ENCODE measurements at places on chromosomes 2 and 18.

DNA sequence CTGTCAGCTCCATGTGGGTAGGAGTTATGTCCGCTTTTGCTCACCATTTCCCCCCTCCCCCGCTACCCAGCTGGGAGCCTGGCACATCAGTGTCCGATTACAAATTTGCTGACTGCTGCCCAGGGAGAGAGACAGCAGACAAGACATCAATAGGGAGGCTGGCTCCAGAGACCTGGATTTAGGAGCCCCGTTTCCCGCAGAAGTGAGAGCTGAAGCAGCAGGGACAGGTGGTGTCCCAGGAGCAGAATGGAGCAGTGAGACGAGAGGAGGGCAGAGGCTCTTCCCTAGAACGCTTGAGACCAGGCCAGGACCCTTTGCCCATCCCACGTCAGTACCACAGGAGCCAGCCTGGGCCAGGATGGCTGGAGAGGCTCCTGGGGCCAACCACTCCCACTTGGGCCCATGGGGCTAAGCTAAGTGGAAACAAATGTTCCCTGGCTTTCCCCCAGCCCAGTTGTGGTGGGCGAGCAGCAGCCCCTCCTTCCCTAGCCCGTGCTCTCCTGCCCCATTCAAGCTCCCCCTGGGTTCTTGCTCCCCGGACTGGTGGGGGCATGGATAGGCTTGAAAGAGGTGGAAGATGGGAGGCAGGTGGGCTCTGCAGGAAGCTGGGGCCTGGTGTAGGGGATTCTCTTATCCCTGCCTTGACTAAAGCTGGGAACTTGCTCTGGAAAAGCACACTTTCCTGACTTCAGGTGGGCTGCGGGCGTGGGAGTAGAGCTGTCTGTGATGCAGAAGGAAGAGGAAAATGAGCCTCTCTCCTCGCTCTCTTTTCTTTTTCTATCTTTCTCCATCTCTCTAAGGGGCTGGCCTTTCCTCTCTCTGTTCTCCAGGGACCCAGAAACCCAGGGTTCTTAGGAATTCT is 4.1 kb upstream of the WNT6 start:
- DNase-seq, result no peak

GRCh38 chr2:45242161-45242741 is 233.0 kb upstream of the SIX2 start:
- DNase-seq, result no peak

- DNase-seq, result no peak
These were observed 14.1 kb downstream of the MSGN1 start for GRCh38 chr2:17830053-17831034.

- no peak for DNase-seq
These were observed 408.7 kb upstream of the NRP2 start for GRCh38 chr2:205273627-205274026.

DNA sequence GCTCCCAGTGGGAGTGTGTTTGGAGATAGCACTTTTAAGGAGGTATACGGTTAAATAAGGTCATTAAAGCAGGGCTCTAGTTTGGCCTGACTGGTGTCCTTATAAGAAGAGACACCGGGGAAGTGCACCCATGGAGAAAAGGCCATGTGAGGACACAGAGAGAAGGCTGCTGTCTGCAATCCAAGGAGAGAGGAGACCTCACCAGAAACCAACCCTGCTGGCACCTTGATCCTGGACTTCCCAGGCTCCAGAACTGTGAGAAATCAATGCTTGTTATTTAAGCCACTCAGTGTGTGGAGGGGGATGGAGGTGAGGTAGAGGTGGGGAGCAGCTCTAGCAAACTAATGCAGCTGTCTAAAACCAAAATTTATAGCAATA is 62.0 kb downstream of the RPL31 start:
- DNase-seq, result no peak

DNA sequence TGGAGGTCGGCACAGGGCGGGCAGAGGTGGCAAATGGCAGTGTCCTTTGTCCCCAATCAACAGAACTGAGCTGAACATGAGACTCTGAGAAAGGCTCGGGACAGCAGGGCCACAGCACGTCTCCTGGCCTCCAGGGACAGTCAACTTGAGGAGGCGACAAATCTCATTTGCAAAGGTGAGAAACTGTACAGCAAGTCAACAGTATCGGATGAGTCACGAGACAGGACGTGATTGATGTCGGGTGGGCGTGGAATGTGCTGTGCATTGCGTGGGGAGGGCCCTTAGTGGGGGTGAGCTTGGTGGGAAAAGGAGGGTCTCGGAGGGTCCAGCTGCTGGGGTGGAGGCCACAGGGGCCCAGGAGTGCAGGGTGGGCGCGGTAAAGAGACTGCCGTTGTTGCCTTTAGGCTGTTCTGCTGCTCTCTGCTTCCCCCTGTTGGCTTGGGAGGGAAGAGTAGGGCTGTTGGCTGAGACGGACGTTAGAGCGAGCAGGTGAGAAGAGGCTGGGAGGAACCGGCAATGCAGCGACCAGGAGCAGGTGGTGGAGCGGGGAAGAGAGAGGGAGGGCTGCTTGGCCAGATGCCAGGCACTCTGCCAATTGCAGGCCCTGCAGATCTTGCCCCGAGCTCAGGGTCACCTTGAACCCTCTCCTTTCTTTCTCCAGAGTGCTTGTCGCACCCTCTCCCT is 164.3 kb downstream of the BCL2 start:
- DNase-seq, result peak; percentile 80

- no peak for DNase-seq
These were observed 15.5 kb upstream of the SIX2 start for GRCh38 chr2:45024600-45025291.

DNA sequence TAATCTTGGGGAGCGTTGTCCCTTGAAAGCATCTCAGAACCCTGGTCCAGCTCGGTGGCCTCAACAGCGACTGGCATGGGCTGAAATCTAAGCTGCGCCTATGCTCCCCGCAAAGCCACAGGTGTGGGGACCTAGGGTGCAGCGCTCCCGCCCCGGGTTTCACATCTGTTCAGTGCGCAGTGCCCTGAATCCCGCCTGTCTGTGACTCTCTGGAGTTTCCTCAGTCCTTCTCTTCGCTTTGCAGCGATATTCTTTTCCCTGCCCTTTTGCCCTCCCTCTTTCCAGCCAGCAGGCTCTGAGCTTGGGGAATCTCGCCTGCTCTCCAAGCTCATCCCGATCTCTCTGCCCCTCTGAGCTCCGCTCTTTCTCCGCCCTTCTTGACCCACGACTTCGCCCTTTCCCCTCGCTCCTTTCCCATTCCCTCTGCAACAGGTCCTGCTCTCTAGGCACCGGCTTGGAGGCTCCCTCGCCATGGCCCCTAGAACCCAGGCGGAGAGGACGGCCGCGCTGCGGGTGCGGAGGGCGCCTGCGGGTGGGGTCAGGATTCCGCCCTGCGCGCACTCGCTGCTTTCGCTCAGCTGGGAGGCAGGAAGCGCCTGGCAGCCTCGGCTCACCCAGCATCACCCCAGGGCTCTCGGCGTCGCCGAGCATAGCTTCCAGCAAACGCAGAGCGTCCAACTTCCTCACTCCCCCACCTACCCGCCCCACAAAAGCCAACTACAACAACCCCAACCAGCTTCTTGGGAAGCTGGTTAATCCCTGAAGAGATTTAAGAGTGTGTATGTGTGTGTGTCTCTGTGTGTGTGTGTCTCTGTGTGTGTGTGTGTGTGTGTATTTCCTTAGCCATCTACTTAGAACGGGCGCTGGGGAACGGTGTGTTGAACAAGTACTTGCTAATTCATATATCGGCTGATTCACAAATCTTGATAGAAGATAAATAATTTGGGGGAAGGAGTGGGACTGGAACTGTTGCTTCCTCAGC is 1.1 kb downstream of the GRP start:
- DNase-seq, result no peak

DNA sequence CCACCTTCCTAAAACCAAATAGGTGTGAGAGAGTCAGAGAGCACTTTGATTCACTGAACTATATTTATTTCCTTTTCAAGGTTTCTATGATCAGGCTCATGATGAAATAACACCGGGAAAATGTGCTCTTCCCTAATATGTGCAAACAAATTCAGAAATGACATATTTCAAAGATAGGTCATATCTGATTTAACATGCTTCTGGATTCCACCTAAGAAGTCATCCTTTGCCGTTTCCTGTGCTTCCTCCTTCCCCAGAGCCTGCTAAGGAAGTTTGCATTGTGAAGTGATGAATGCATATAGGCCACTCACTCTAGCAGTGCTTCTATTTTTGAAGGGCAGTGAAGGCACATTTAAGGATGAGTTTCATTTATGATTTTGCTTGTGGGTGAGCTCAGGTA is 327.6 kb downstream of the TDRD15 start:
- DNase-seq, result no peak

- DNase-seq, result no peak
These were observed 40.3 kb downstream of the LHCGR start for GRCh38 chr2:48715042-48715899.

GRCh38 chr2:221198309-221198708 is 373.8 kb downstream of the EPHA4 start:
- DNase-seq, result no peak

DNA sequence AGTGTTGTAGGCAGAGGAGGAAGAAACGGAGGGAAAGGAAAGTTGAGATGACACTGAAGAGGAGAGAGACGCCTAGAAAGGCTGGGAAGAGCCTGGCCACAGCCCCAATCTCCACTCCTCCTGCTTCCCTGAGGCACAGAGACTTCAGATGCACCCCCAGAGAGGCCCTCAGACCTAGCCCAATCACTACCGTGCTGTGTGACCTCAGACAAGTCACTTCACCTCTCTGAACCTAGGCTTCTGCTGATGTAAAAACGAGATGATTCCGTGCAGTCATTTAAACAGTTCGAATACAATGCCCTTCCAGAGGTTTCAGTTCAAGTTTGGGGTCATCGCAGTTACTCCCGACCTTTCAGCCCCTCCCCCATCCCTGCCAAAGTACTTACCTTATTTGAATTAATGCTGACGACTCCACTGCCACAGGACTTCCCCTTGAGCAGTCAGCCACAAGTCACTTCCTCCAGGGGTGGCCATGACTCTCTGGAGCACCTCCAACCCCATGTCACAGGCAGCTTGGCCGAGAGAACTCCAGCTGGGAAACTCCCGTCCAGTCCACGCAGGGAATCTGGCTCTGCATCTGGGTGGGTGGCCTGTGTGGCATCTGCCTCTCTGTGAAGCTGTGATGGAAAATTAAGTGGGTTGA is 105.2 kb upstream of the ID2 start:
- no peak for DNase-seq

GRCh38 chr2:16013359-16013911 is 73.1 kb downstream of the MYCN start:
- DNase-seq, result no peak

GRCh38 chr2:9543557-9543956 is 12.1 kb downstream of the ADAM17 start:
- no peak for DNase-seq

GRCh38 chr18:57749604-57749970 is 53.5 kb downstream of the ATP8B1 start:
- DNase-seq, result no peak

GRCh38 chr2:182187130-182187529 is 201.5 kb downstream of the PPP1R1C start:
- no peak for DNase-seq

- no peak for DNase-seq
These were observed 220.5 kb upstream of the RAB6C start for GRCh38 chr2:129758784-129759471.

DNA sequence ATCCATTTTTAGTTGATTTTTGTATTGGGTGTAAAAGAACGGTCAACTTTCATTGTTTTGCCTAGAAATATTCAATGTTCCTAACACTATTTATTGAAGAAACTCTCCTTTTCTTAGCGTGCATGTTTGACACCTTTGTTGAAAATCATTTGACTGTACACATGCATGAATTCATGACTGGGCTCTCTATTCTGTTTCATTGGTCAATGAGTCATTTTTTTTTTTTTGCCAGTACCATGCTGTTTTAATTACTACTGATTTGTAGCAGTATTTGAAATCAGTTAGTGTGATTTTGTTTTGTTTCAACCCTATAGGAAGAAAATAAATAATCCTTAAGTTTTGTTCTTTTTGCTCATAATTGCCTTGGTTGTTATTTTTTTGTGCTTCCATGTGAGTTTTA is 828.7 kb downstream of the SUCLG1 start:
- DNase-seq, result no peak

GRCh38 chr18:9876212-9876866 is 9.4 kb upstream of the TXNDC2 start:
- no peak for DNase-seq

DNA sequence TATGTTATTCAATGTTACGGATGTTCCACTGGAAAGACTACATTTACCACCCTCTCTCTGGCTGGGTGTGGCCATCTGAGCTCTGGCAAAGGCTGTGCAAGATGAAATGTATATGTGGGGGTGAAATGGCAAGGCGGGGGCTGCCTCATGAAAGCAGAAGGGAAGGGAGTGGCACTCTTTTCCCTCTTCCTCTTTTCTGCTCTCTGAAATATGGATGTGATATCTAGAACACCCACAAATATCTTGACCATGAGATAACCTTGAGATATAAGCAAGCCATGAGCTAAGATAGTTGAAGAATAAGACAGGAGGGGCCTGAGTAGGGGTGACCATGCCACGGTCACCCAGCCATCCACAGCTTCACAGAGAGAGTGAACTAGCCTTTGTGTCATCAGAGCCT is 367.8 kb upstream of the ID2 start:
- no peak for DNase-seq

- peak; percentile 34 for DNase-seq
These were observed 5.2 kb downstream of the ZFP36L2 start for GRCh38 chr2:43221124-43221762.

GRCh38 chr18:9941103-9941502 is 27.3 kb downstream of the VAPA start:
- DNase-seq, result no peak

DNA sequence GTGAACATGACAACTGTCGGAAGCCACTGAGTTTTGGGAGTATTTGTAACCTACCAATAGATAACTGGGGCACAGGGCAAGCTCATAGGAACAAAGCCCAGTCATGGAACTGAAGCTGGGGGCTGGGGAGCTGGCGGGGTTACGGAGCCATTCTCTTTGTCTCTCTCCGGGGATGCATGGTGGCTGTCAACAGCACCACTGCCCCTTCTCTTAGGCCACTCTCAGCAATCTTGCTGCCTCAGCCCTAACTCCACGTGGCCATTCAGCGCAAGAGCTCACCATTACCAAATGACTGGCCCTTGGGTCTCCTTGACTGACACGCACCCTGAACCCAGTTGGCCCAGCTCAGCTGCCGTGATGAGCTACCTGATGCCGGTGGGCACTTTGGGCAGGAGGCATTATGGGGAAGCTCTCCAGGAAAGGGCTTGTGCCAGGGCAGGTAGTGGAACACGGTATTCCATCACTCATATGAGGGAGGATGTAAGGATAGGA is 33.6 kb upstream of the ODC1 start:
- DNase-seq, result no peak
